ENCODE measurements at places on chromosomes 5 and 9.

DNA sequence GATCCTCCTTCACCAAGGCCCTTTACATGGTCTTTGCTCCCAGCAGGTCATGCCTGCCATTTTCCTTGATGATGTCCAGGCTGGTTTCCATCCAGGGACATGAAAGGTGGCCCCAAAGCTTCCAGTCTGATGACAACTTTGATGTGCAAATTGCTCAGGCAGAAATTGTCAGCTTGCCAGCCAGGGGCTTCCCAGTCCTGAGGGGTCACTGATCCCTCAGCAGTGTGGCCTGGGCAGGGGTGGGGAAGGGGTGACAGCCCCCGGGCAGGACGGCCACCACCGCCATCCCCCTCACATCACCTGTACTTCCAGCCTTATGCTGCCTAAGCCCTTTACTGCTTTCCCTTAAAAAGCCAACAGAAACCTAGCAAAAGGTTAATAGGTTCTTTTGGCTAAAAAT, 96.3 kb downstream of the ANKRD33B start:
- DNase-seq = no peak

DNA sequence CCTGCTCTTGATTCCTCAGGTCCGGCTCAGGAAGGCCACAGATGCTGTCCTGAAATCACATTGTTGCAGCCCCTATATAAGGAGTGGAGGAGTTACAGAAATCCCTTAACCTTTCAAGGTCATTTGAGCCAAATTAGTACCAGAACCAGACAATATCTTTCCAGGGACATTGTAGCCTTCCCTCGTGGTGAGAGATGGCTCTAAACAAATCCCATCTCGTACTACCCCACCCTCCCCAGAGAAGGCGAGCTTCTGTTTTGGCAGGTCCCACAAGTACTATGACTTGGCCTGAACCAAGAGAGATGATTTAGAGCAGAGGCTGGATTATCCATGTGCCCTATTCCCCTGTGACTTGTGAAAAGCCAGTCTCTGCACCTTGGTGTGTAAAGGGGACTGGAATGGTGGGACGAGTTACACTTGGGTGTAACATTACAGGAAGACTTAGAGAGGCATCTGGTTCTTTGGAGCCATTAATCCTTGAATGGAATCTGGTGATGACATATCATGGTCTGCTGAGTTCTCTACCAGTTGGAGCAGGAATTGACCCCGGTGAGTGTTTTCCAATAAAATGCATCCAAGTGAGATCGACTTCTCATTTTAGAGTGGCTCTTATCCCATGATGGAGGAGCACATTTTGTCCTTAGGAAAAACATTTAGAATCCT, at the start of gene FAM240B:
Gene FAM240B, minus strand, starts transcription at position 51 of the 663 bp plus-strand sequence. CDS start 16,134 bp downstream, outside the sequence.
- DNase-seq = no peak

DNA sequence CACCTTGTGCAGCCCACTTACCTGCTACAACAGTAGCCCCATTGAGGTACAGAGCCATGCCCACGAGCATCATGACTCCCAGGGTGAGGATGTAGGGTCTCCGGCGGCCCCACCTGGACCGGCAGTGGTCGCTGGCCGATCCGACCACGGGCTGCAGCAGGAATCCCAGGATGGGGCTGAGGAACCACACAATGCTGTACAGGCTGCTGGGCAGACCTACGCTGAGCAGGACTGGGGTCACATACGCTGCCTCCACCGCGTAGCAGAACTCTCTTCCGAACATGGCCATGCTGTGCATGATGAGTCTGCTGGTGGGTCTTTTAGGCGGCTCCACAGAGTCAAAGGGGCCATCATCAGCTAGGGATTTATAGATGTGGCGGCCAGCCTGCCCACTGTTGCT, 315 bp downstream of the SLC45A2 start:
- DNase-seq = no peak

- no peak for DNase-seq
Observed at GRCh38 chr9:93466416-93467061, 13.2 kb upstream of the FAM120AOS start.

- no peak for DNase-seq
Observed at GRCh38 chr9:3879315-3879714, 353.5 kb upstream of the RFX3 start.

DNA sequence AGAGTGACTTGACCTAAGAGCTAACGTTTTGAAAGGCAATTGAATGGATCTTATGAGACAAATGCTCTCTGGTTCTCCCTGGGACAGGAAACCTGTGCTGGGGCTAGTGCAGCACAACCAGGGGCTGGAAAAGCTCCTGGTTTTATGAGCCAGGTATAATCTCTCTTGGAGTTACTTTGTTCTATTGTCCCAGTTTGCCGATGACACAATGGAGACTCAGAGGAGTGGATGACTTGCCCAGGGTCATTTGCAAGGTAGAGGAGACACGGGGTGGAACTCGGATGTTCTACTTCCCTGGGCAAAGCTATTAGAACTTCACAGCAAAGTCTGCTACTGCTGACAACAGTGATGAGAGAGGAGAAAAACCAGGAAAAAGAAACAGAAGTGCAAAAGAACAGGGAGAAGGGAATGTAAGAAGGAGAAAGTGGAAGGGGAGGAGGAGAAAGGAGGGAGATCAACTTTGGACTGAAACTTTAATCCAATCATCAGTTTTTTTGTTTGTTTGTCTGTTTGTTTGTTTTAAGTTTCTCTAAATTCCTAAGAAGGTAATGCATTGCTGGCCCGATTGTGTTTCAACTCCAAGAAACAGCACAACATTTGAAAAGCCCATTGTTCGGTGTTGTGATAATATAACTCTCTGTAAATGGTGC, 7.4 kb upstream of the GSN start:
- no peak for DNase-seq

- DNase-seq = no peak
Observed at GRCh38 chr5:156834916-156835315, 15.2 kb upstream of the PPP1R2B start.

GRCh38 chr5:9249231-9249630, 296.6 kb downstream of the SEMA5A start:
- DNase-seq = no peak

All from activated CD8-positive, alpha-beta T cell treated with anti-CD3 and anti-CD28 coated beads for 36 hours (primary cell).